Kidney tubule cell (primary cell): ENCODE measurements at places on chromosomes 6 and 20.

DNA sequence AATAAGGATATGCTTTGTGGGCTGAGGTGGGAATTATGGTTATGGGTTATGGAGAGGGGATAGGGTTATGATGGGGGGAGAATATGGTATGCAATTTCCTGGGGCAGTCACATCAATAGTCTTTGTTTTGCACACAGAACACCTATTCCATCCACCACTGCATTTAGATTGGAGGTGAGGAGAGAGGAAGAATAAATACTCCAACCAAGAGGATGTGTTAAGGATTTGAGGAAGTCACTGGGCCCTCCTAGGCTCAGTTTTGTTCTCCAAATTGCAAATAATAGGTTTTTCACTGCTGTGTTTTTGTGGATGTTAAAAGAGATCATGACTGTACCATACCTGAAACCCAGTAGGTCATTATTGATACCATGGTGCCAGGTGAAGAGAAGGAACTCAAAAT, 29.5 kb upstream of the SIRPG start:
- DNase-seq: no peak

GRCh38 chr6:168274037-168274952, 45.3 kb downstream of the DACT2 start:
- peak; percentile 69 for DNase-seq

- peak; percentile 40 for DNase-seq
Observed at GRCh38 chr6:154605178-154605881, 94.8 kb upstream of the CNKSR3 start.

DNA sequence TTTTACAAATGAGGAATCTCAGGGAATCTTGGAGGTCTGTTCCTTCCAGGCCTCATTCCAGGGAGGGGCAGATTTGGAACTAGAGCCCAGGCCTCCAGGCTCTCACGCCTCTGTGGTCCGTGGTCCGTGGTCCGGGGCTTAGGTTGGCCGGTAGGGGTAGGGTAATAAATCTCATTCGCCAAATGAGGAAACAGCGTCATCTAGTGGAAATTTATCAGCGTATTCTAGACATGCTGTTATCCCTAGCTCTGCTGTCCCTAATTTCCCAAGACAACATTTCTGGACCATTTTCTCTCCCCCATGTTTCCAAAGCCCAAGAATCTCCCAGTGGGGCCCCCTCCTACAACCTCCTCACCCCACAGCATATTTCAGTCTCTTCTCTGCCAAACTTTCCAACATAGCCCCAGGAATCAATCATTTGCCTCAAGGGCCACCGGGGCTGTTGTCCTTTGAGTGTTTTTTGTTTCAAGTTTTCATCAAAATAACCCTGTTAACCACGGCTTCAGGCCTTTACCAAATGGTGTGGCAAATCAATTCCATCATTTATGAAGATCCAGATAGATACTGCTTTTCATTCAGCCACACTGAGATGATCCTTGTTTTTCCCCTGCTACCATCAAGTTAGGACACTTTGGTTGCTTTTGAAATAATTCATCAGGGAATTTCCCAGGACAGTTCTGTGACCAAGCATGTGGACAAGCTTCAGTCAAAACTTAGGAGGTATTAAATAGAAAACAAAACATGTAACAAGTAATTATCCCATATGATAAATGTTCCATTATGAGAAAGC, 126.8 kb downstream of the ALDH8A1 start:
- peak; percentile 83 for DNase-seq

- no peak for DNase-seq
Observed at GRCh38 chr6:53598265-53598907, 53.5 kb upstream of the GCLC start.

- no peak for DNase-seq
Observed at GRCh38 chr6:109801794-109802193, 110.7 kb downstream of the FIG4 start.

- peak; percentile 29 for DNase-seq
Observed at GRCh38 chr6:78947962-78948361, 80.6 kb downstream of the IRAK1BP1 start.
